ENCODE measurements at places on chromosomes 12 and 14.

GRCh38 chr12:16158050-16158449, 119.4 kb downstream of the SLC15A5 start:
- DNase-seq = no peak

DNA sequence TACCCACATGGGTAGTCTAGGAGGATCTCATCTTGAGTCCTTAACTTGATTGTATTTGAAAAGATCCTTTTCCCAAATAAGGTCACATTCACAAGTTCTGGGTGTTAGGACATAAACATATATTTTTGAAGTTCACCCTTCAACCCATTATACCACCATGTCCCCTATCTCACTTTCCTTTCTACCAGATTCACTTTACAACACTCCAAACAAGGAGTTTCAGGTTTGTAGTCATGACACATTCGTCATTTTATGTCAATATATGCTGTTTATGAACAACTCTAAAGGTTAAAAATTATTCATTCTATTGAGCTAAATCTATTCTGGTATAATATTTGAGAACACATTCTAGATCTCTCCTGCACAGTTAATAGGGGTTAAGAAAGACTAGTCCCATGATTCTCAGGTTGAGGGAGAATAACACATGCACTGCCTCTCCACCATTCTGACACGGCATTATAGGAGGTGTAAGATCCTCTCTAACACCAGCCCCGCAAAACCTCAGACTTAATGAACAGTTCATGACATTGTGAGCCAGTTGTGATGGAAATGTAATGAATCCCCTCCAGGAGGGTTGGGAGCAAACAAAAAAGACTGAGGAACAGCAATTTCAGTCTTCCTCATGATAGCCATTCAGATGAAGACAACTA, 72.0 kb upstream of the PSMA6 start:
- no peak for DNase-seq

DNA sequence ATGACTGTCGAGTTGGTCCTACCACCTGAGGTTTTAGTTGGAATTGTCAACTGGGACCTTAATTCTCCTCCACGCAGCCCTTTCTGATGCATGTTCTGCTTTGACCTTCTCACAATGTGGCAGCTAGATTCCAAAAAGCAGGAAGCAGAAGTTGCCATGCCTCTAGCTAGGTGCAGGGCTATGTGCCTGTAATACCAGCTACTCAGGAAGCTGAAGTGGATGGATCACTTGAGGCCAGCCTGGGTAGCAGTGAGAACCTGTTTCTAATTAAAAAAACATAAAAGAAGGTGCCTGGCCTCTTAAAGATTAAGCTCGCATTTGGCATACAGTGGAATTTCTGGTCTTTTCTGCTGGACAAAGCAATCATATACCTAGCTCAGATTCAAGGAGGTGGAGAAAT, 77.1 kb downstream of the FGD4 start:
- no peak for DNase-seq

DNA sequence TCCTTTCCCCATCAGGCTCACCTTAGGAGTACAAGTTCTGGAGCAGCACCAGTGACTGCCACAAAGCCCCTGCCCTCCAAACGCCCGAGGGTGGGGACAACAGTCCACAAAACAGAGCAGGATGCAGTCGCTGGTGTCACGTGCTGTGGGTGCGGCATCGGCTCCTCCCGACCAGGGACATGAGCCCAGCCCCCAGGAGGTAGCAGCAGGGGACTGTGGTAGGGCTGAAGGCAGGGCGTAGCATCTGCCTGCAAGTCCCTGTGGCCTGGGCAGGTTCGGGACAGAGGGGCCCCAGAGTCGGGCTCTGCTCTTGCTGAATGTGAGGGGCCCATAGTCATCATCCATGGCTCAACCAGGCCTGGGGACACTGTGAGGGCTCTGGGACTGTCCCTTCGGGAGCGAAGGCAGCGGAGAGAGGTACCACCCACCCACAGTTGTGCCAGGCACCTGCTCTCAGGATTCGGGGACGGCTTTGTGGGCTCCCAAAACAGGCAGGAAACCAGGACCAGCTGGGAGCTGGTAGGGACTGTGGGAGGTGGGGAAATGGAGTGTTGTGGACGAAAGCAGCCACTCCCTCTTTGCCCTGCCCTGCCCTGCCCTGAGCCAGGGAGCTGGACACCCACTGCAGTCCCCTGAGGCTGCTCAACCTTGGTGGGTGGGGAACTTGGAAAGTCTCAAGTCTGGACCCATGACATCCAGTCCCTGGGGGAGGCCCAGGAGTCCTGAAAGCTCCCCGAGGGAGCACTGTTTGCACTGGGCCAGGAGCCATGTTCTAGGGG, 30.7 kb downstream of the FBRSL1 start:
- no peak for DNase-seq

GRCh38 chr12:38508246-38508645, 191.7 kb downstream of the ALG10B start:
- DNase-seq = no peak

- no peak for DNase-seq
These were observed 217.4 kb upstream of the RTL1 start for GRCh38 chr14:101120641-101121507.

DNA sequence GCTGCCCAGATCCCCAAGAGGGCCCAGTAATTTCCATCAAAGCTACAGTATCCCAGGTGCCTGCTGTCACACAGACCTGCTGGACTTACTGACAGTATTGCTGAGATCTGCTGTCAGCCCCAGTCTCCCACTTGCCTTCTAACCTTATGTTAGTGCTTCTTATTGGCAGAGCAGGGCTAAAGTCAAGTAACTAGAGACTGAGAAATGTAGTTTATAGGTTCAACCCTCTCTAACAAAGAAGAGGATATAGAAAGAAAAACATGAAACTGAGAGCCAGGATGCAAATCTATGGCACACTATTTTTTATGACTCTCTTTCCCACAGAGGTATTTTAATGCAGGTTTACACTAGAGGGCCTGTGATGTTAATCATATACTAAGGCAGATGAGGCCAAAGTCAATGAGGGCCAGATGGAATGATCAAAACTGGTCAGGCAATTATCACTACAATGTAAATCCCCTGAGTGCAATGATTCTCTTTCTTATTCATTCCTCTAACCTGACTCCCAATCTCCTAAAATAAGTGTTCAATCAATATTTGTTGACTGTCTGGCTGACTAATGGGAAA, 781.9 kb downstream of the VRK1 start:
- DNase-seq = no peak

DNA sequence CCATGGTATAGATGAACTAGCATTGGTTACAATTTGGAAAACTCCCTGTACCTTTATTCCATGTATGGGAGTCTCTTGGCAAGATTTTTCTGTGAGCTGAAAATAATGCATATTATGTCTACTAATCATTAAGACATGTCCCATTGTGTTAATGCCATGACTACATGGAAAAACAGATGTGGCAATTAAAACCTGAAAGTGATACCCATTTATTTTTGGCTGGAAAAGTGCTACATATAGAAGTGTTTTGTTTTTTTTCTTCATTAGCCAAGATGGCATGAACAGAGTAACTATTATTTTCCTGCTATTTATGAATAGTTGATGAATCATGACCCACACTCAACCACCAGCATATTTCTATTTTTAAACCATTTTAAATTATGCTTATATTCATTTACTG, 58.2 kb downstream of the ALG10B start:
- DNase-seq = no peak
